Left lobe of liver (tissue), 2 donors: ENCODE measurements at places on chromosomes 5 and 9. TPM values are rescaled to one million over a fixed set of nuclear protein-coding genes. Genes with fewer than 3 reads are reported as not detected.

The RANBP3L gene
- 3.3 TPM for total RNA-seq

GRCh38 chr5:111830333-111830732 is 73.3 kb upstream of the NREP start:
- no peak for DNase-seq

DNA sequence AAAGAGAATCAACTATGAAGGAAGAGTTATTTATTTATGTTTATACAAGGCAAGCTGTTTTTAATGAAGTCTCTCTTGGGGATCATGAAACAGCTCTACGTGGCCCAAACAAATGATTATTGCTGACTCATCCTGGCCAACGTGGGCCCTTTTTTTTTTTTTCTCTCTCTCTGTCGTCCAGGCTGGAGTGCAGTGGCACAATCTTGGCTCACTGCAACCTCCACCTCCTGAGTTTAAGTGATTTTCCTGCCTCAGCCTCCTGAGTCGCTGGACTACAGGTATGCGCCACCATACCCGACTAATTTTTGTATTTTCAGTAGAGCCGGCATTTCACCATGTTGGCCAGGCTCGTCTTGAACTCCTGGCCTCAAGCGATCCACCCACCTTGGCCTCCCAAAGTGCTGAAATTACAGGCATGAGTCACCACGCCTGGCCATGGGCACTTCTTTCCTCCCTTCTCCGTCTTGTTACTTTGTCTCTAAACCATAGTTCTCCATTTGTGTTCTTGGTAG is 98.3 kb downstream of the BASP1 start:
- DNase-seq = no peak

DNA sequence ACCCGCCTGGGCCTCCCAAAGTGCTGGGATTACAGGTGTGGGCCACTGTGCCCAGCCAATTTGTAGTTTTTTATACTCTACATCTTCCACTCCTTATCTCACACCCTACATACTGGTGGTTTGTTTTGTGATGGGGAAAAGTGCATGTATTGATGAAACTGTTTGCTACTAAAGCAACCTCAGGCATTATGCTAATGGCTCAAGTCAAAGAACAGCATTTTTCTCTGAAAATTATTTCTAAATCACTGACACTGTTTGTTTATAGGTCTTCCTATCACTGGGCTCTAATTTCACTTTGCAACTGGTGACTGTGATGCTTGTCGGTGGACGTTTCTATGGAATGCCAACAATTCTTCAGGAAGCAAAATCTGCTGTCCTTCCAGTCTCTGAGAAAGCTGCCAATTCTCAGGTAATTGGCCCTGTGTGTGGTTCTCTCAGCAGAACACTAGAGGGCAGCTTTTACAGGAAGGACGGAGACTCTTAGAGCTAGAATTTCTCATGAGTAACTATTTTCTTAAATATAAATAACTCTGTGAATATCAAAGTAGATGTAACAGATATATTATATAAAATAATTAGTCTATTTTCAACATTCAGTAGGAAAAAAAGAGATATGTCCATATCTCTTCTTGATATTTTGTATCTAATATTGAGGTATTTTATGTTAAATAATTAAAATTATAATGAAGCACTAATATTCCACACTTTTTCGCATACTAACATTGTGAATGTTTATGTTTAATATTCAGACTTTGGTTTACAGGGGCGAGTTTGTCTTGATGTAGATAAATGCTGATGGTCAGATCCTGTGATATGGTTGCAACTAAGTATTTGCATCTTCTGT is 244.1 kb downstream of the ADGRV1 start:
- DNase-seq = no peak

DNA sequence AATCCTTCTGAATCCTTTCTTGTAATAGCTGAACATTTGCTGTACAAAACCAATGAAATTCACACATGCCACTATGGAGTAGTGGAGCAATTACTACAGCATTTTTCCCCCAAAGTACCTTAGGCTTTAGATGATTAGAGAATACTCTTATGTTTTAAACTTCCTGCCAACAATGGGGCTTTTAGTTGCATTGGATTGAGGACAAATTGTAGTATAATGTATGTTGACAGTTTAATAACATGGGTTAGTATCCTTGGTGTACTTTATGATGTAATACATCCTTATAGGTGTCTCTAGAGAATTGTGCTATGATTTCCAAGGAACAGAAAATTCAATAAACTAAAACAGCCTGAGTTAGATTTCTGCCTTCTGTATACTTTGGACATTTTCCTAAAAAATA is 422.7 kb upstream of the GRAMD2B start:
- DNase-seq = no peak

The C9orf153 gene
- 0.15 TPM for total RNA-seq

- DNase-seq = no peak
Observed at GRCh38 chr5:128193665-128194390, 110.3 kb downstream of the SLC12A2 start.

GRCh38 chr5:129460672-129460935 is 506 bp downstream of the ADAMTS19 start:
- no peak for DNase-seq

- no peak for DNase-seq
Observed at GRCh38 chr9:94679587-94679986, 40.3 kb upstream of the FBP1 start.

- DNase-seq = no peak
Observed at GRCh38 chr9:90054810-90055209, 450.0 kb downstream of the GADD45G start.

DNA sequence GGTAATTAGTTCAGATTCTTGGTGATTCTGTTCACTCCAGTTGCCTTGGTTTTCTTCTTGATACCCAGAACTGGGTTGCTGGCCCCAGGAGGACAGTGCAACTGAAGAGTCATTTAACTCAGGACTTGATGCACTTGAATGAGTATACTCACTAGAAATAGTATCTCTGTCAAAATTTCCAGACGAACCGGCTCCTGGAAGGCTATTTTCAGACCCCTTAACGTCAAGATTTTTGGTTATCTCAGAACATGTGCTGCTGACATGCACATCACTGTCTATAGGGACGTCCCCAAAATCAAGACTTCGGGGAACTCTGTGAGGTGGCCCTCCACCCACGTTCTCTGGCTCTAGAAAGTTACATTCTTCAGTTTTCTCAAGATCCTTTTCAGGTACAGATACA is 56.7 kb upstream of the PCA3 start:
- DNase-seq = no peak

The PNPLA7 gene
- total RNA-seq = 17.7 TPM

The SURF2 gene
- total RNA-seq = 9.0 TPM

- no peak for DNase-seq
Observed at GRCh38 chr9:99126312-99126711, 21.4 kb downstream of the TGFBR1 start.

DNA sequence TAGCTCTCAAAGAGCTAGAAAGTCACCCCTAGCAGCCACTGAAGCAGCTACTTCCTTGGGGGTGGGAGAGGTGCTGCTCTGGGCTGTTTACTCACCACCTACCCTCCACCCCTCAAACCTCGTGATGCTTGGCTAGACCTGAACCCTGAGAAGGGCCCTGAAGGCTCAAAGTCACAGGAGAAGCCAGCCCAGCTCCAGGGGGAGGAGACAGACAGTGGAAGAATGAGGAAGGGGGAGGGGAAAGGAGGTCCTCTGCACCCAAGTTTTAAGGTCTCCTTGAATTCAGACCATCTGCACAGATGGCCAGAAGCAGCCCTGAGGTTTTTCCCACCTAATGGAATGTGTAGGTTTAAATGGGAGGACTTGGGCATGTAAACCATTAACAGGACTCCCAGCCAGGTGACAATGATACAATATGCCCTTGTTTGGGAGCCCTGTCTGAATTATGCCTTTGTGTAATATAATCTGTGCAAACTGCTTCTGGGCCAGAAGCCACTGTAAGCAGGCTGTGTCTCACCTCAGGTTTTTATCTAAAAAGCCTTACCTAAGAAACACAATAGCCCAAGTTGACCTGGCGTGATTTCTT is 180.5 kb downstream of the PIK3R1 start:
- no peak for DNase-seq
